ENCODE measurements at places on chromosomes 1 and 21.

DNA sequence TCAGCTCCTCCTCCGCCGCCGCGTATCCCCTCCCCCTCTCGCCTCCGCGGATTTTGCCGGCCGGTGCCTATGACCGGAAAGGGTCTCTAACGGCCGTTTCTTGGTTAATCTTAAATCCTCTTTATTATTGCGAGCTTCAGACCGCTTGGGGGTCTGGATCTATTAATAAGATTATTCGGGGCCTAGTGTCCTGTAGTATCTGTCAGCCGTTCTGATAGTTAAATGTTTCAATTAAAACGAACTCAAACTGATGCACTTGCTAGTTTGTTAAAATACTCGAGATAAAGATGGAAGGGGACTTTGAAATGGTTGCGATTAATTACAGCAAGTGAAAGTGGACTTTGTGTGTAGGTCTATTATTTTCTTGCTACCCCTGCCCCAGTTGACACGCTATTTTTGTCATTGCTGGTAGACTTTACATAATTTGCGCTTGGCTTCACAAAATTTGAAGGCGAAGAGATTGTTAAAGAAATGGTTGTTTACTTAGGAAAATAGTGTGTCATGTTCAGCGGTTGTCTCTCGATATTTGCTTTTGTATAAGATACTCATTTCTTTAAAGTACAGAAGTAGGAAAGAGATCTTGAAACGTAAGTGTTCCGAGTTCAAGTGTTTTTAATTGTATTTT, 779 bp downstream of the SON start:
- no peak for DNase-seq

- DNase-seq: no peak
These were observed 219.2 kb upstream of the NR5A2 start for GRCh38 chr1:199808110-199808870.

DNA sequence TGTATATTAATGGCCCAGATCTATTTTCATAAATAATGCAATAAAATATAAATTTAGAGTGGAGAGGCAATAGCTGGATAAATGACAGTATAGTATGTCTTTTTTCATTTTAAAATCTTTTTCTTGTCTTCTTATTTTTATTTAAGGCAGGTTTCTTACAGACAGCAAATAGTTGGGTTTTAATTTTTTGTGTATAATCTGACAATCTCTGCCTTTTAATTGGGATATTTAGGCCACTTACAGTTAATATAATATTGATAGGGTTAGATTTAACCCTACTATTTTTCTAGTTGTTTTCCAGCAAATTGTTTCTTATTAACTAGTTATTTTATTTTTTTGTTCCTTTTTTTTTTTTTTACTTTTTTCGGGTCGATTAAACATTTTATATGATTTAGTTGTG, 23.3 kb upstream of the KCTD3 start:
- no peak for DNase-seq

- no peak for DNase-seq
These were observed 84.3 kb downstream of the KCNK2 start for GRCh38 chr1:215166886-215167285.

DNA sequence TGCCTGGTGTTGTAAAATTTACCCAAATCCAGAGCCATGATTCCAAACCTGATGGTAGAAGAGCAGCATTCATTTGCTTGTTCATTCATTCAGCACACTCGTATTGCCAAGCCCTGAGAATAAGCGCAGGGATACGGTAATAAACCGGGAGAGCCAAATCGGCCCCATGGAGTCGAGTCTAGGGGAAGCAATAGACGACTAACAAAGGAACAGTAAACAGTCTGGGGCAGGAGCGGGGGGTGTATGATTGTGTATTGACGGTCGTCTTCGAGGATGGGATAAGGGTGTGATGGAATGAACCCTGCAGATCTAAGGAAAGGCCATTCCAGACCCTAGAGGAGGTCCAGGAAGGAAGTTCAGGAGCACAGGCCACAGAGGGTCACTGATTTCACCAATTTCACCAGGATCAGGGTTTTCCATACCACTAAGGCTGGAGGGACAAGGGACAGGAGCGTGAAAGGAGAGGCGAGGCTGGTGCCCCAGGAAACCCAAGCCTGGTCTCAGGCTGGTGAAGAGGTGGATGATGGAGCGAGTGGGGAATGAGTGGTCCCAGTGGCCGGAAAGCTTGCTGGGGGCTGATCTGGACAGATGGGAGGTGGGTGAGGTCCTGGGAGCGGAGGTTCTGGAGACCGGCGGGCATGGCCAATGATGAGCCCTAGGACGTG, 61.1 kb upstream of the PDE9A start:
- DNase-seq: no peak

DNA sequence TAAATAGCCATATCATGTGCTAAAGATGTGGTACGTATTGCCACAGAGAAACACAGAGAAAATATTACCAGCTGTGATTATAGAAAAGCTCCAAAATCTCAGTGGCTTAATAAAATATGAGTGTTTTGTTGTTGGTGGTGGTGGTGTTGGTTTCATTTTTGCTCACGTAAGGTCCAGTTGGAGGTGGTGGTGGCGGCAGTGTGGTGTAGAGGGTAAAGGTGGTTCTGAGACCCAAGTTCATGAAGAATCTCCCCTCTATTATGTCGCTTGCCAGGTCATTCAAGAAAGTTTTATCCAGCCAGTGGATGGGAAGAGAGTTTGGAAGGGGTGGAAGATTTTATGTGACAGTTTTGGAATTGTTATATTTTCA, 217.6 kb upstream of the SAMSN1 start:
- DNase-seq: no peak
